ENCODE measurements at places on chromosomes 3 and 15.
A peak's percentile ranks its signal among the peaks of the same experiment; 100 is the strongest.

GRCh38 chr3:112012205-112012992 lies 13.7 kb downstream of the TAGLN3 start:
- no peak for DNase-seq

GRCh38 chr3:146380046-146380445 lies 89.3 kb downstream of the PLSCR2 start:
- DNase-seq, result no peak

DNA sequence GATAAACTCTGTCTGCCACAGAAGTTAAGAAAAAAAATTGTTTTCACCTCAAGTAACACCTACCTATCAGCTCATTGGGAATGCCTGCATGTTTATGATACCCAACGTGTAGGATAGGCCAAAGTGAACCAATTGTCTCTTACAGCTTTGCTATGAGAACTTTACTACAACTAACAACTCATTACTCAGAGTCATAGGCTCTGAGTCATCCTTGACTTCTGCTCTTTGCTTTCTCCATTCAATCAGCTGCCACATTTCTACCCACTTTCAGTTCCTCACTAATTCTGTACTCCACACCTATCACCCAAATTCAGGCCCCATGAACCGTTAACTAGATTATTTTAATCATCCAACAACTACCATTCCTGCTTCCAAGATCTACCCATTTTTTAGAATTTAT lies 843.9 kb downstream of the TUSC7 start:
- no peak for DNase-seq

DNA sequence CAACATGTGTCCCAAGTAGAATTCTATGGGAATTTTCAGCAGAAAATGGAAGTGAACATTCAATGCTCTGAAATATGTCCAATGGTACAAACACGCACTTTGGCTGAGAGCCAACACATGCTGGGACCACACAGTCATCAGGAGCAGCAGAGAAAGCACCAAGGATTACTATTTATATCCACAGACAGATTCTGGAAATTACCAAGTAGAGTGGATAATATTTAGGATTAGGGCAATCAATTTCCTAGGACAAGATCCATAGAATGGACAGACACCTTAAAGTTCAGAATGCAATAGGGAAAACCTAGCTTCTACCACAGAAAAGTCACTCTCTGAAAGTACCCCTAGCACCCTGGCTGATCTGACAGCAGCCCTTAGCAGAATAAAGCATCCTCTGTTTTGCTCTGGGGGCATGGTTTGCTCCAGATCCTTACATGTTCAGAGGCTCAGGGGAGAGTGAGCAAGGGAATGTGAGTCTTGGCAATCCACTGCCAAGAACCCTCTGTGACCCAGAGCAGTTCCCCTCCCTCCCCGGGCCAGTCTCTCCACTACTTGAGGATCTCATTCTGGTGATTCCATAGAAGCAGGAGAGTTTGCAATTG lies 206.0 kb upstream of the WNT5A start:
- DNase-seq, result no peak

- DNase-seq, result no peak
Observed at GRCh38 chr15:64599716-64600115, 139.3 kb downstream of the ZNF609 start.

DNA sequence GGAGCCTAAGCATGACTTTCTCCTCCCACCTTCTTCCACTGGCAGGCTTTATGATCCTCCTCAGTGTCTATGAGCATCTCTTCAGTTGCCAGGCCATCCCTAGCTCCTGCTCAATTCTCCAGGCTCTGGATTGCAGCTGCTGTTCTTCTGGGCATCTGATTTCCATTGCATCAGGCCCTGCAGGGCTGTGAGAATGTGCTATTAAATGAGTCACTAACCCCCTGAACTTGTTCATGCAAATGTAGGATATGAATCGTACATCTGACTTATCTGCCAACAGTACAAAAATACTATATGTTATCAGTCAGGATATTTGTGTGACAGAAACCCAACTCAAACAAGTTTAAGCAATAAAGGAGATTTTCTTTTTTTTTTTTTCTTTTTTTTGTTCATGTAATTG lies 11.9 kb downstream of the GPR176 start:
- no peak for DNase-seq

GRCh38 chr3:174986685-174987084 lies 127.6 kb downstream of the NAALADL2 start:
- no peak for DNase-seq

DNA sequence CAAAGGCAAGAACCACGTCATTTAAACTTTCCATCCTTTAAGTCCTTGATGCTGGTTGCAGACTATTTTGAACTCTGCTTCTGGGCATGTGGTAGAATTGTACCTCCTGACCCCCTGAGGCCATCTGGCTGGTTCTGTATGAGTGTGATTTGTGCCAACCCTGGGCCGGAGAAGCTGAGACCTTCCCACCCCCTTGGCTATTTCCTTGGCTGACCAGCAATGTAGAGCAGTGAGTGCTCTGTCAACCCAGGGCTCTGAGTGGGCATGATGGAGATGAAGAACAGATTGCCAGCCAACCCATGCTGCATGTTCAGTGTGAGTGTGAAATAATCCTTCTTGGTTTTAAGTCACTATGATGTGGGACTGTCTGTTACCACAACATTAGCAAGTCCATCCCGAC lies 82.1 kb upstream of the RASGRP1 start:
- no peak for DNase-seq

- no peak for DNase-seq
Observed at GRCh38 chr15:90540768-90541167, 11.0 kb downstream of the CRTC3 start.

DNA sequence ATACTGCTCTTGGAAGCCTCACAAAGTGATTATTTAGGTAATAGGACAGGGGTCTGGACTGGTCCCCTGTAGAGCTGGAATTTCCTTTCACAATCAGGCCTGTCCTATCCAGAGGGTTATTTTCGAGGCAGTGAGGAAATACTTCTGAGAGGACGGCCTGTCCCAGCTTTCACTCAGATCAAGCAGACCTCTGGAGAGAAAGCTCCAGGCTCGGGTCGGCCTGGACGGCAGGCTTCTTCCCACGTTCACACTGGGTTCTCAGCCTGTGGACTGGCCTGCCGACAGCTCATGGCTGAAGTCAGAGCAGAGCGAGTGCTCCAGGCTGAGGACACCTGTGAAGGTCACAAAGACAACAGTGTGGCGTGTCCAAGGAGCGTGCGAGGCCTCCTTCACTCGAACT lies 405.3 kb downstream of the VPS13C start:
- DNase-seq, result no peak

GRCh38 chr3:22319446-22319845 lies 568.4 kb upstream of the ZNF385D start:
- DNase-seq, result no peak

DNA sequence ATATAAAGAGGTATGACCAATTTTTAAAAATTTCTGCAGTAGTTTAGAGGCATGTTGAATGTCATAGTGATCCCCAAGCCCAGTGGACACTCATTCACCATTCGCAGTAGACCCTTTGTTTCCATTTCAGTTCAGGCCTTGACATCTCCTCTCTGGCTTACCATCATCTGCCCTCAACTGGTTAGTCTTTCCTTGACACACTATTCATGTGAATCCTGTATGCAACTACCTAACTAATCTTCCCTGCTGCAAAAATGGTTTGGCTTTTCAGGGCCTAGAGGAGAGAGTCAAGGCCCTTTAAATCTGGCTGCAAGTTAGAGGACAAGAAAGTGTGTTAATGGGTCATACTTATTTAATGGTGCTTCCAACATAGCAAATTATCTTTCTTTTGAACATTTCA lies 10.9 kb downstream of the APH1B start:
- DNase-seq, result no peak

GRCh38 chr15:64521726-64522164 lies 61.4 kb downstream of the ZNF609 start:
- DNase-seq, result peak; percentile 5

GRCh38 chr3:177111541-177111949 lies 85.7 kb downstream of the TBL1XR1 start:
- peak; percentile 24 for DNase-seq

DNA sequence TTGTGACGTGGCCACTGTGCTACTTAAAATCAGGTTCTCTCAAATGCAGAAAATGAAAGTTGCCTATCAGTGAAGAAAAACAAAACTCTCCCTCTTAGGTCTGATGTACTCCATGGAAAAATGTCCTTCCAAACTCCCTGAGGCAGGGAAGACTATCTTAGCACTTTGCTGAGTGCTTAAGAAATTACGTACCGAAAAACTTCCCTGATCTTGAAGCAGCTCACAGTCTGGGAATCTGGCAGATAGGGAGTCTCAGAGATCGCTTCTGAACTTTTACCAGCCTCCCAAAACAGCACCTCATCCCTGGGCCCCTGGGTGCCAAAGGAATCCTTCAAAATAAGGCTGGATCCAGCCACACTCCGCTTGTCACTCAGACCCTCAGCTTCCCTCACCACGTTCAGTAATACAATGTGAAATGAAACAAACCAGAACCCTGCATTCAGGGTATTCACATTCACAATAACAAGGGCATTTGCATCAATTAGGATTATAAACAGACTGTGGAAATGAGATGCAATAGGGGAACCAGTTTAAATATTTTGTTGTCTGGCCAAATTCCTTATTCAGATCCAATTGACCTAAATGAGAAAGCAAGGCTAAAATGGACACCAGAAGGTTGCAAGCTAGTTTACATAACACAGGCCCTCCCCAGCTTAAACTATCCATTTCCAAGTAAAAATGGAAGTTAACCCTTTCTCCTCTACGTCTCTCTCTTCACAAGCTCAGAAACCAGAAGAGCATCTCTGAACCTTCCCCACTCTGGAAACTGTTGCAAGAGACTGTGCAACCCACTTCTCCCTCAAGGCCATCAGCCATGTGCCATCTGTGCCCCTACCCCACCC lies 20.9 kb downstream of the OSBPL10 start:
- no peak for DNase-seq

GRCh38 chr15:101625980-101626379 lies 26.2 kb downstream of the TM2D3 start:
- no peak for DNase-seq
